ENCODE measurements at places on chromosomes 5 and 9.

- peak; percentile 67 for DNase-seq
These were observed 26.7 kb upstream of the ADAMTS2 start for GRCh38 chr5:179371681-179372680.

DNA sequence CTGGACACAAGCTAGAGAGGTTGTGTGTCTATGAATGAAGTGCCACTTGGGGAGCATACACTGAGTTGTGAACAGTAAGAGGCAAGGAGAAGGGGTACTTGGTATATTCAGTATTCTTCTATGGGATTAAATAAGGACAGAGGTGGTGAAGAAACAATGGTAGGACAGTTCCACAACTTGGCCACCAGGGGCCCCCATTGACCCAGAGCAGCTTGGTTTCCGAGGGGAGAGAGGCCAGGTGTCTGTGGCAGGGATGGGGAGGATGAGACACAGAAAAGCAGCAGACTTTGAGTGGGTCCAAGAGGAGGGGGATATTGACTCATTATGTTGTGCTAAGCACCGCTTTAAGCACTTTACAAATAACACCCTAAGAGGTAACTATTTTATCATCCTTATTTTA lies 220.6 kb downstream of the MELK start:
- no peak for DNase-seq

DNA sequence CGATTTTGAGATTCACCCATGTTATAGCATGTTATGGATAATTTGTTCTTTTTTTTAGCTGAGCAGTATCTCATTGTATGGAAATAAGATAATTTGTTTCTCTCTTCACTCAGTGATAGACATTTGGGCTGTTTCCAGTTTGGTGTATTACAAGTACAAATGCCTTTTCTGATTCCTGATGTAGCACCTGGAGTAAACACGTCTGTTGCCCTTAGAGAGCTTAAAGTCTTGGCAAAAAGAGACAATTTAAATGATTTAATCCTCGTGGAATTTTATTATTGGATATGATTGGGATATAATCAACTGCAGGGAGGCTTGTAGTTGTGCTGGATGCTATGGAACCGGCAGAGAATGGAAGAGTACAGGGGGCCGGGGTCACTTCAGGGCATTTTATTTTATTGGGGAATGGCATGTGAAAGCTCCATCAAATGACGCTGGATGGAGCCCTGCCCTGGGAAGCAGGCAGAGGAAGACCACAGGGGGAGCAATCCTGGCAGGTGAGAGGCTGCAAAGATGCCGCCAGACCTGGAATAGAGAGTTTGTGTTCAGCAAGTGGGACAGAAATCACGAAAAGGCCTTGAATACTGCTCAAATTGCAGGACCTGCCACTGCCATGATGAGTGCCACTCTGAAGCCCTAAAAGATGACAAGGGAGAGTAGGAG lies 31.0 kb upstream of the TGFBI start:
- no peak for DNase-seq

DNA sequence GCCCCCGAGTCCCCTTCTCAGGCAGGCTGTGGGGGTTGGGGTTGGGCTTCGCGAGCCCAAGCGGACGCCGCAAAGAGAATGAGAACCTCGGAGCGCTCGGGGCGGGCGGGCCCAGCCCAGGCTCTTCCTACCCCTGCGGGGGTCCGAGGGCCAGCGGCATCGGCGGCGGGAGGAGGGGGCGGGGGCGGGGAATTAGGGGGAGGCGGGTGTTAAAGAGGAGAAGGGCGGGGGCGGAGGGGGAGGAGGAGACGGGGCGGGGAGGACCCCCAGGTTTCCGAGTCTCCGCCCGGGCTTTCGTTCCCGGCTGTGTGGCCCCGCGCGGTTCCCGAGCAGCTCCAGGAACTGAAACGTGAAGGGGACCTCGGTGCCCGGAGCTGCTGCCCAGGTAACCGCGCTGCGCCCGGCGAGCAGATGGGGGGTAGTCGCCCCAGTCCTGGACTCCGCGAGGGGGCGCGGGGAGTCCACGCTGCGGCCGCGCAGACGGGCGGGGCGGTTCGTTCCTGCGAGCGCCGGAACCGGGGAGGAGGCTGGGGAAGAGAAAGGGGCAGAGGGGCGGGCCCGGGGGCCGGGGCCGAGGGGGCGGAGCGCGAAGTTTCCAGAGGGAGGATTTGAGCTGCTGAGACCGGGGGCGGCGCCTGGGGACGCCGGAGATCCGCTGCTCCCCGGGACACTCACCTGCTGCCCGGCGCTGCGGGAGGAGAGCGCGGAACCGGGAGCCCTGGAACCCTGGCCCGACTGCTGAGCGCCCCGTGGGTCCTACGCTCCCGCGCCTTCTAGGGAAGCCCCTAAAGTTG lies 38.4 kb upstream of the PLEKHG4B start:
- no peak for DNase-seq

DNA sequence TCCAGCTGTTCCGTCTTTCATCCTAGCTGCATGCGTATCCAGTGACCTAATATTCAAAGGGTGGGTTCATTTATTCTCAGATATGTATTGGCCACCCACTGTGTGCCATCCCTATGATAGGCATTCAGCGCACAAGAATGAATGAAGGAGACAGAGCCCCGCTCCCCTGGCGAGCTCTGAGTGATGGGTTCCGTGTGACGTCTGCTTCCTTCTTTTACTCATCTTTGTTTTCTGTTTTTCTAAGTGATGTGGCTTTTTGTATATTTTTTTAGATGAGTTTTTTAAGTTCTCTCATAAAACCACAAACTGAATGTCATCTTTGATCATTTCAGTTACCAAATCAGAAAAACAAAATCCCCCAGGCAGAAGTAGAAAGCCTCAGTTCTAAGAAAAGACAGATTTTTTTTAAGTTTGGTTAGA lies 168.3 kb upstream of the OTULINL start:
- DNase-seq = no peak

DNA sequence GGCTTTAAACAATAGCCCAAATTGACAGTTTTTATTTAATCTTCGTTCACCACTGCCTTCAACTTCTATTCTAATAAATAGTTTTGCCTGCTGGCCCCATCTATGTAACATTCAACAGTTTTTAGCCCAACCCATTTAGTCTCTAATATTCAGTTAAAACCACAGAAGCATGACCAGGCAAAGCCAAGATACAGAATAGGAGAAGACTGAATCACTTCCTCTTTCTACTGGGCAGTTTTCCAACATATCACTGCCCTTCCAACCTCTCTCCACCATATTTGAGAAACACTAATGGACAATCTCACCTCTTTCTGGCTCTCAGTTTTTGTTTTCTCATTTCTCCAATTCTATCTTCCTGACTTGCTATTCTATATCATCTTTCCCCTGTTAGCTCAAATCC lies 352.9 kb downstream of the DNAH5 start:
- DNase-seq = no peak

DNA sequence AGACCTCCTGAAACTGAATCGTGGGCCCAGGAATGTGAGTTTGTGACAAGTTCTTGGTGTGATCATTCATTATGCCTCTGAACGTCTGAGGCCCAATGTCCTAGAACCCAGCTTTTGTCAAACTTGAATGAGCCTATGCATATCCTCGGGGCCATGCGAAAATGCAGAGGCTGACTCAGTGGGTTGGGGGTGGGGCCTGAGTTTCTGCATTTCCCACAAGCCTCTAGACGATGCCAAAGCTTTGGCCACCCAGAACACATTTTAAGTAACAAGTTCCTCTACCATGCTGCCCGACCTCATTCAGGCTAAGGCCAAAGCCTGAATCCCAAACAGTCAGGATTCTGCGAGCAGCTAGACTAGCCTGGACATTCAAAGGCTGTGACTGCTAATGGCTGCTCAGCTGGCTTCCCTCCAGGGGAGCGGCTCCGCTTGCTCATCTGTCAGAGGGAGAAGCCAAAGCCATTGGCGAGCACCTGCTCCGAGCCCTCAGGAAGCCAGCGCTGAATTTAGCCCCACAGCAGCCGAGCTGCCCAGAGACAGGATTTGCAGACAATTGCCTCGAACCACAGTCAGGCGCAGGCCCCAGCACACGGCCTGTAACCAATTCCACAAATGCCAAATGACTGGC lies 177.5 kb downstream of the ZDHHC21 start:
- DNase-seq = no peak

DNA sequence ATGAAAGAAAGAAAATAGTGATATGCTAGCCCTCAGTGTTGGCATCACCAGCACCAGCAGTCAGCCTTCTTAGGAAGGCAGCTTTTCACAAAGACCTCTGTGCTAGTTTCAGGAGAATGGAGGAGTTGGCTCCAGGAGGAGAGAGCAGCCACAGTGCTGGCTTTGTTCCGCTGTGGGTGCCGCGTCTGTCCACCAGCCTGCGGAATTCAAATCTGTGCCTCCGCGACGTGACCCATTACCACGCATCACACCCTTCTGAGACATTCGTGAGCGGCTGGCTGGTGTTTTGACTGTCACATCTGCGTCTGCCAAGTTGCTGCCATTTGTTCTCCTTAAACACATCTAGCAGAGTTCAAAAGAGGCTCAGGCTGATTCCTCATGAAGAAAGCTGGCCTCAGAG lies 34.4 kb downstream of the SNX18 start:
- DNase-seq = no peak

Data from spleen (tissue), 13 donors.